Endothelial cell of coronary artery (primary cell): ENCODE measurements at places on chromosomes 2 and 18. TPM values are rescaled to one million over a fixed set of nuclear protein-coding genes. Genes with fewer than 3 reads are reported as not detected.

The LYG2 gene
- total RNA-seq, result not detected in 2 replicates

The AFF3 gene
- total RNA-seq, result 0.27 TPM in 1 of 2 replicates, not detected in the other

The MALT1 gene
- total RNA-seq, result 11.2 and 15.8 TPM in 2 replicates

The MYL1 gene
- total RNA-seq, result not detected in 2 replicates

The ALPP gene
- total RNA-seq, result not detected in 2 replicates

The CGREF1 gene
- 1.2 and 4.3 TPM in 2 replicates for total RNA-seq
